ENCODE measurements at places on chromosomes 12 and 14.

DNA sequence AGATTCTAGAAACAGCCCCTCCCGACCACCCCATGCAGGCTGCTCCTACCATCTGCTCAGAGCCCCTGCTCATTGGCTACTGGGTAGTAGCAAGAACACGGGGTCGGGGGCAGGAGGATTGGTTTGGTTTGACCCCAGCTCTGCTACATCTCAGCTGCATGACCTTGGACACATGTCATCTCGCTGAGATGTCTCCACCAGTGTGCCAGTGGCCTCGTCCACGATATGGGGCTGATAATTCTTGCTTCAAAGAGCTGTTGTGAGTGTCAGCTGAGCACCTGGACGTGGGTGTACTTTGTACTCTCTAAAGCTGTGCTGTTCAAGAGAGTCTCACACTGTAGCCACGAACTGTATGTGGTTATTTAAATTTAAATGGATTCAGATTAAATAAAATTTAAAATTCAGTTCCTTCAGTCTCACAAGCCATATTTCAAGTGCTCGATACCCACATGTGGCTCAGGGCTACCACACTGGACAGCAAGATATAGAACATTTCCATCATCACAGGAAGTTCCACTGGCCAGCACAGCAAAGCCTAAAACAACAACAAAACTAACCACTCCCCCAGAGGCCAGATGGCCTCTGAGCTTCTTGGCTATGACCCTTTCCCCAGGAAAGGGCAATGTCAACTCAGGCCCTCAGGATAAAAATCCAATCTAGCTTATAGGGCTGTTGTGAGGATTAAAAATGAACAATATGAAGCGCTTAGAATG is 18.6 kb downstream of the LTBP2 start:
- no peak for DNase-seq

DNA sequence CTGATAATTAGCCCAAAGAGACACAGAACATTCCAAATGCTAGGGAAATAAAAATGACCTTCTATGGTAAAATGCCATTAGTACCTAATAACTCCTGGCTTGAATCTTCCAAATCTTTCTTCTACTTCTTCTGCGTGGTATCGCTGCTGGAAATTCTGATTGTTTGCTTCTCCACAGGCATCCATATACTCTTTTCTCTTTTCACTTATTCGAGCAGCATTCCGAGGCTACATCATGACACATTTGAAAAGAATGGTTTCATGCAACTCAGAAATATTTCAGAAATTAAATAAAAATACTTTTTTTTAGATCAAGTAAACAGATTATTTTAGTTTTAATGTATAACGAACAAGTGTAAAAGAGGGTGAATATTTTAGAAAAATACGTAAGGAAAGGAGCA is 18.9 kb downstream of the ZCCHC8 start:
- DNase-seq, result no peak

- DNase-seq, result no peak
These were observed 27.3 kb downstream of the TSHR start for GRCh38 chr14:80982711-80983110.

- no peak for DNase-seq
These were observed 93.7 kb upstream of the WSCD2 start for GRCh38 chr12:108035372-108035771.

Measured in Daoy (cell line).